ENCODE measurements at places on chromosomes 13 and 19.

DNA sequence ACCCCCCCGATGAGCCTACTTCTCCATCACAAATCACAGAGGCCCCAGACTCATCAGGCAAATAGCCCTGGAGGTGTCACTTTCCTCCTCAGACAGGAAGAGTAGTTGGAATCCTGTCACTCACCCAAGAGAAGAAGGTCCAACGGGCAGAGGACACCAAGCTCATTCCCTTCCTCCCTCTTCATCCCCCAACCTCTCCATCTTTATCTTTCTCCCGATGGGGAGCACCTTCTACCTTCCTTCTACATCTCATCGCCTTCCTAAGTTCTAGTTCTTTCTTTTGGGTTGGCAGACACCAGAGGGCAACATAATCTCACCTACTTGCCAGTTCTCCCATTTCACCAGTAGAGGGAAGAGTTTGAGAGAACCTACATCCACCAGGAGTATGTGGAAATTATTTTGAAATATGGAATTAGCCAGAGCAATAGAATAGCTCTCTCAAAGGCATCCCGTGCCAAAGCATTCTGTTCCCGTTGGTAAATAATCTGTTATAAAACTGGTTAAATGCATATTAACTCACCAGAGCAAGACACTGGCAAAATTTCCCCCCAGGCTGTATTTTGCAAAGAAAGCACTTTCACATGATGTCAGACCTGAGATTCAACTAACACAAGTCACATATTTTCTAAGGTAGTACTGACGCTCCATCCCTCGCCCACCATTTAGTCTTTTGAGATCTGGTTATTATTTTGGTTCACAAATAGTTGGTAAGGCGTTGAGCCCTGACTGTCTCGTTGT, 55.0 kb downstream of the ZIC5 start:
- no peak for DNase-seq

GRCh38 chr13:20272588-20273171, 40.6 kb upstream of the GJB6 start:
- no peak for DNase-seq

- DNase-seq, result no peak
These were observed 50.7 kb downstream of the C1QTNF9 start for GRCh38 chr13:24360106-24360505.

DNA sequence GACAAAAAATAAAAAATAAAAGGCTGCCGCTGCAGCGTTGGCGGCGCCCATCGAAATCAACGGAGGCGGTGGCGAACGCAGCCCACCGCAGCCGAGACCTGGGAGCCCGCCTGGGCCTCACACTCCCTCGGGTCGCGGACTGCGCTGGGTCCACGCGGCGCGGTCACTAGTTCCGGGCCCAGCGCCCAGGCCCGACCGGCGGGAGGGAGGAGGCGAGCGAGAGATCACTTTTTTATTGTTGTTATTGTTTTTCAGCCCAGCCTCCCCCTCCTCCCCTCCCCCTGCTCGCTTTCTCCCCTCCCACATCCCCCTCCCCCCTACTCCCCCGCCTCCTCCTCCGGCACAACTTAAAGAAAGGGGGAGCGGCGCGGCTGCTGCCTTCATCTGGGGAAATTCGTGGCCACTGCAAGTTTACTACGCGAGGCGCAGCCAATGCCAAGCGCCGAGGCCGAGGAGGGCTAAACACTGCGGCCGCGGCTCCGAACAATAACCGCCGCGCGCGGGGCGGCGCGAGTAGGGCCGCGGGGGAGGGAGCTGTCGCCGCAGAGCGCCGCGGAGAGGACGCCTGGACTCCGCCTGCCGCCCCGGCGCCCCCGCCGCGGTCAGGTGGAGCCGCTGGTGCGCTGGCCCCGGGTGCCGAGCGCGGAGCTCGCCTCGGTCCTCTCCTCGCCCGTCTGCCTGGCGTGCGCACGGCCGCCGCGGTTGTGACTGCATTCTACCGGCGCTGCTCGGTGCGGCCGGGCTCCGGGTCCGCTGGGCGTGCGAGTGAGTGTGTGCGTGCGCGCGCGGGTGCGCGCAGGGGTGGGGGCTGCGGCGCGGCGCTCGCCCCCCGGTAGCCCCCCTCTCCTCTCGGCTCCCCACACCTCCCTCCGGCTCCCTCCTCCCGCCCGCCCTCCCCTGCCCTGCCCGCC, 505 bp upstream of the ZIC2 start:
- no peak for DNase-seq

- DNase-seq, result no peak
These were observed 17.5 kb upstream of the FLT3 start for GRCh38 chr13:28117689-28118377.

GRCh38 chr13:36536546-36536945, 104.3 kb downstream of the CCNA1 start:
- DNase-seq, result no peak

GRCh38 chr19:55550321-55550650, 4.9 kb upstream of the SBK3 start:
- DNase-seq, result no peak

DNA sequence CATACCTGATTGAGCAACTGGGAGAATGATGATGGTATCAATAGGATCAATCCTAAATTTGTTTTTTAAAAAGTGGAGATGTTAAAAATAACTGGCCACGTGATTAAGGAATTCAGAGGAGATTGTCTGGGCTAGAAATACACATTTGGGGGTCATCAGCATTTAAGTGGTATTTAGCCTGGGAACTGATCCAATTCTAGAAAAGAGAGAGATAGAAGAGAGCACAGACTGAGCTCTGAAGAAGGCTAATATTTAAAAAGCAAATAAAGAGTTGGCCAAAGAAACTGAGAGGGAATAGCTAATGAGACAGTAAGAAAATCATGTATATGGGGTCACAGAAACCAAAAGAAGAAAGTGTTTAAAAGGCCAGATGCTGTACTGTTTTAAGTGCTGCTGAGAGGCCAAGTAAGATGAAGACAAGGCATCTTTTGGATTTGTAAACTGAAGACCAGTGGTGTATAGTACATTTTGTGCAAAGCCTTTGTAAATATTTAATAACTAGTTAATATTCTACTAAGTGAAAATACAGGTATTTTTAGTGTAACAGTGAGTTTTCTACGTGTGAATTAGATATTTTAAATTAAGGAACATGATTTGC, 40.2 kb downstream of the UBL3 start:
- DNase-seq, result no peak

DNA sequence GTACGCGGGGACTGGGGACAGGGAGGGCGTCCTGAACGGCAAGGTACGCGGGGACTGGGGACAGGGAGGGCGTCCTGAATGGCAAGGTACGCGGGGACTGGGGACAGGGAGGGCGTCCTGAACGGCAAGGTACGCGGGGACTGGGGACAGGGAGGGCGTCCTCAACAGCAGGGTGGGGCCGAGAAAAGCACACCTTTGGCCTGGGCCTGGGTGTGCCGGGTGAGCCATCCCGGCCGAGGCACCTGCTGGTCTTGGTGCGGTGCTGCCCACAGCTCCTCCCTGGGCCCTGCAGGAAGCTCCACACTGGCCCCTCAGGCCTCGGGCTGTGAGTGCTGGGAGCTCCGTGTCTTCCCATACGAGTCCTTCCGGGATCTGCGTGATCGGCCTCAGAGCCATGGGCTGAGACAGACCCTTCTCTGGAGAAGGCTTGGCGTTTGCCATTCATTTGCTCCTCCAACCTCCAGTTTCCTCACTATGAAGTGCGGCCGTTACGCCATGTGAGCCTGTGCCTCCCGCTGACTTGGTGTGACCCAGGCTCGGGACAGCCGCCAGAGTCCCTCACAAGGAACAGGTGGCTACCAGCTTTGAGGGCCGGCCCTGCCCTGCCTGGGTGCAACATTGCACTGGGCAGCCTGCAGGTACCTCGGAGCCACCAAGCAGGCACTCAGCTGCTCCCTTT, 7.8 kb upstream of the ZNF554 start:
- DNase-seq, result peak; percentile 59

Measured in upper lobe of right lung (tissue), 1 donor.